ENCODE measurements at places on chromosomes 3 and 15.
A peak's percentile ranks its signal among the peaks of the same experiment; 100 is the strongest.

DNA sequence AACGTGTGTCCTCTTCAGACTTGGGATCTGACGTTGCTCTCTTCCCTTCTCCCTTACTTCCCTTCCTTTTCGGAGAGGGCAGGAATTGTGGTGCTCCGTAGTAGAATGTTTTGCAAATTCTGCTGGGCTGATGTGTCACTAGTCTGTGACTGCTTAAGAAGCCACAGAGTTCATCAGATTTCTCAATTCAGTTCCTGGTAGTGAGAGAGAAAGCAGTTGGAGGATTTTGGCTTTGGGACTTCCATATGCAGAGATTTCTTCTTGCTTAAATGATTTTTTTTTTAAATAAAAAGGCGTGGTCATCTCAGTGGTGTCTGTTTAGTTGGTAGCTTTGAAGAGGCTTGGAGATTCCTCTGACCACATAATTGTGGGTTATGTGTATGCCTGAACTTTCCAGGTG lies 10.1 kb downstream of the CEMIP start:
- DNase-seq = no peak

- DNase-seq = no peak
Observed at GRCh38 chr3:133425898-133426297, 26.0 kb downstream of the BFSP2 start.

- no peak for DNase-seq
Observed at GRCh38 chr3:195539479-195539878, 3.6 kb downstream of the PPP1R2 start.

DNA sequence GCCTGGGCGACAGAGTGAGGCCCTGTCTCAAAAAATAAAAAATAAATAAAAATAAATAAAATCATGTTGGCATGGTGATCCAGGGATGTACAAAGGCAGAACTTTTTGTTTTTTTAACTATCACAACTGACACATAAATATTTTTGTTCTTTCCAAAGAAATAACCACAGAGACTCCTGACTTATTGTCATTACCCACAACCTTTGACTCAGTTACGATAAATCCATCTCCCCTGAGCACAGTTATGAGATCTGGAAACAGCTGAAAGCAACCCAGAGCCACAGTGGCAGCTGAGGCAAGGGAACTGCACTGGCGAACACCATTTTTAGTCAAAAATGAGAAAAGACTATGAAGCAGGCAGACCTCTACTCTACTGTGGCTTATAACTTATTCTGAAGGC lies 24.0 kb downstream of the OSBPL10 start:
- no peak for DNase-seq

GRCh38 chr3:138441256-138441655 lies 6.8 kb downstream of the ESYT3 start:
- DNase-seq = no peak

DNA sequence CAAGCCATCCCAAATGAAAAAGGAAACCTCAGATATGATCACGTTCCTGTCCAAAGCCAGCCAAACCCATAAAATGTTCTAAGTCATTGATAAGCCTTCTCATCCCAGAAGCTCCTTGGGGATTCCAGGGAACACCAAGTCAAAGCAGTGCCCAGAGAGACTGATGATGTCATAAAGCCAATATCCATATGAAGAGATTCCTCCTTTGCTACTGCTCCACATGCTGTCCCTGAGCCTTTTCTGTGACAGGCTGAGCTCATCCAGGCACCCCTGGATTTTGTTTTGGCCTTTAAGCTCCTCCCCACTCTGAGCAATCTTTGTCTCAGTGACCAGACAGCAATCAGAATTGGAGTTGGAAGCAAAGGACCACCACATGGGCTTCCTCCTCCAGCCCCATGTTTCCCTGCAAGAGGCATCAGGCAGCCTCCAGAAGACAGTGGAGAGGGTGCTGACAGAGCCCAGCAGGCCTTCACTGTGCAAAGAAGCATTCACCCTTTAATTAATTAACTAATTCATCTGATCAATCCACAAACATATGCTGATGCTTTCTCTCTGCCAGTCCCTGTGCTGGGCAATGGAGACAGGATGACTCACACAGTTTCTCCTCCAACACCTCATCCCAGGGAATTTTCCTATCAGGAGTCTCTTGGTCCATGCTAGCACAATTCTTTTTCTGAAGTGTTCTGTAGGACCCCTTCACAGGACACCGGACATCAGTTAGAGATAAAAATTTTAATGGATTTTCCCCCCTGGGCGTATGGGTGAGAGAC lies 25.0 kb downstream of the MEX3B start:
- DNase-seq = no peak

DNA sequence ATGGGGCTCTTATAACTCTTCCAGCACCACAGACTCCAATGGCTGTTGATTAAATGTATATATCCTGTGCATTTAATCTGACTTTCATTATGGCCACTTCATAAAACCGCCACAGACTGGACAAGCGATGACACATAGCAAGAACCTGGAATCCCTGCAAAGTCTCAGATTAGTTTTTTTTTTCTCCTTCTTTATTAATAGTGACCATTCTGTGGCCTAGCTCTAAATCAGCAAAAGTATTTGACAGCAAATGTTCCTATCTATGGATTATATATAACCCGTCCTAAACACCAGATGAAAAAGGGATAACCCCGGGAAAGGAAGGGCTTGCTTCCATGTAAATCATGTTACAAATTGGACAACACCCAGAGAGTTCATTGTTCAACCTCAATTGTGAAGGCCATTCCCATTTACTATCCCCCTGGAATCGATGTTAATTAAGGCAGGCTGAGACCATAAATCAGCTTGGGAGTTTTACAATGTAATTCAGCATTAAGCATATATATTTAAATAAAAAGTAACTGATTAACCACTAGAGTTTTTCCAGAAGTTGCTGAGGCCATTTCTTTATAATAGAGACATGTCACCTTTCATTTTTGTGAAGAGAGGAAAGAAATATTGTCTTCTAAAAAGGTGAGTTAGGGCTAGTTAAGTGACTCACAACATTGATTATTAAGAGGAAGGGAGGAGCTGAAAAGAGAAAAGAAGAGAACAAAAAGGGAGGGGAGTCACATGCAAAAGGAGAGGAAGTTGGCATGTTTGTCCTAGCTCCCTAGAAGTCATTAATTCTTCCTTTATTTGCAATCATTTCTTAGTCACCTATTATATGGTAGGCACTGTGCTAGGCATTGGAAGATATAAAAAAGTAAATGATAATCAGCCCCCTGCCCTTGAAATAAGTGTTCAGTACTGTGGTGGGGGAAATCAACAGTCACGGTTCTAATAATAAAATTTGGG lies 26.2 kb downstream of the ALDH1A2 start:
- no peak for DNase-seq

DNA sequence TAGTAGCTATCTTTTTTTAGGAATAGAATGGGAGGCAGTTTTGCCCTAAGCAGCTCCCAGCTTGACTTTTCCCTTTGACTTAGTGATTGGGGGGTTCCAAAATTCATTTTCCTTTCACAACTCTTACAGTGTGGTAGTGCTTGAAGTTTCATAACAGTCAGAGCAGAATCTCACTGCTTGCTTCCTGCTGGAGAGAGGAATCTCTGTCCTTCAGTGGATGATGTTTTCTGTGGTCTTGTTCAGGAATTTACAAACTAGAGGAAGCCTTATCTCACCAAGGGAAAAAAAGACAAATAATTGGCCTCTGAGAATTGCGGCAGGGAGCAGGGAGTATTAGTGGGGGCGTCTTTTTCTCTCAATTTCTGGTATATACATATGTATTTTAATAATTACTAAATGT lies 326.6 kb upstream of the C2CD4B start:
- DNase-seq = no peak

- DNase-seq = no peak
Observed at GRCh38 chr3:171688002-171688401, 122.3 kb downstream of the PLD1 start.

DNA sequence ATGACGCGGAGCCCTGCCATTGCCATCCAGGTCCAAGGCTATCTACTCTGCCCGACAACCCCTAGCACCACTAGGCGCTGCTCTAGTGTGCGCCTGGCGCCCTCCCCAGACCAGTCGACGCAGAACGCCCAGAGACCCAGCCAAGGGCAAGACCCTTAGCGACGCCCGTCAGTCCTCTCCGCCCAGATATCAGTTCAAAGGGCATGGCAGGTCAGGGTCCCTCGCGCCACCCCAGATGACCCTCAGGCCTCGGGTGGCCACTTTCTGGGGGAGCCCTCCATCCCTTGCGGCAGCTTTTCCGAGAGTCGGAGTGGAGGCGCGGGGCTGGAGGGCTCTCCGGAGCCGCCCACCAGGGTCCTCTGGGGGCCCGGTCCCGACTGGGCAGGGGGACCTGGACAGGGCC lies 371 bp upstream of the CLSTN2 start:
- DNase-seq = peak; percentile 94

DNA sequence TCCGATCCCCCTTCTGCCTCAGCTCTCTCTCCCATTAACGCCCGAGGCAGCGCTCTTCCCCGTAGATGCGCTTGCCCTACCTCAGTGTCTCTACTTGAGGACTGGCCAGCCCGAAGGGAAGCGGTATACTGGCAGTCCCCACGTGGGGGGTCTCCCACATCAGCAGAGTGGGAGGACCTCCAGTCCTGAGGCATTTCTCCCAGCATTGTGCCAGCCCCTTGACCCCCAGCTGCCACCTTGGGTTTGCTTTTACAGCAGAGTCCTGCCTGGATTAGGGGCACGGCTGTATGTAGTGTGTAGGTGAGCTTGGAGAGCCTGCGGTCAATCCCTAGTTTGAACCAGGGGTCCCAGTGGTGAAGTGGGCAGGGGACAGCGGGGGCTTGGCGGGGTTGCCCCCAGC lies 767 bp downstream of the SEMA3F start:
- no peak for DNase-seq

DNA sequence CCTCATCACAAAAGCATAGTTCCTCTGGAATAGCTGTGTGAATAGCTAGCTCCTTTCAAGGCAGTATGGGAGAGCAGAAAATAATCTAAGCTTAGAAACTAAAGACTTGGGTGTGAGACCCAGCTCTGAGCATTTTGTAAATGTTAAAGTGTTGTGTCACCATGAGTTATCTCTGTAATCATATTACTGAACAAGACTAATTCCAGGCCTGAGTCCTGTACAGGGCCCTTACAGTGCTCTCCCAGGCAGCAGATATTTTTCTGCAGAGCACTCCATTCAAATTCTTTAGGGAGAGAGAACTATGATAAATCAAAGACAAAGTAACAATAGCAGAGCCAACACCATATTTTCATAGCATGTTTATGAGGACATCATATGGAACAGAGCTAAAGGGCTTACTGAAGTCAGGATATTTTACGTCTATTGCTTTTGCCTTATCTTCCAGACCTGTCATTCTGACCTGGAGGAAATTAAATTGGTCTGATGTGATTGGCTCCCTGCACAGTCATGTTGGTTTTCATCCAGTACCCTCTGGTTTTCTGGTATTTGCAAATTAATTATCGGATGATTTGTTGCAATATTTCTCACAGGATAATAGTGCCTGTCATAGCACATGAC lies 172.6 kb upstream of the PPP2R3A start:
- no peak for DNase-seq

- no peak for DNase-seq
Observed at GRCh38 chr3:192215-192929, 4.2 kb upstream of the CHL1 start.

DNA sequence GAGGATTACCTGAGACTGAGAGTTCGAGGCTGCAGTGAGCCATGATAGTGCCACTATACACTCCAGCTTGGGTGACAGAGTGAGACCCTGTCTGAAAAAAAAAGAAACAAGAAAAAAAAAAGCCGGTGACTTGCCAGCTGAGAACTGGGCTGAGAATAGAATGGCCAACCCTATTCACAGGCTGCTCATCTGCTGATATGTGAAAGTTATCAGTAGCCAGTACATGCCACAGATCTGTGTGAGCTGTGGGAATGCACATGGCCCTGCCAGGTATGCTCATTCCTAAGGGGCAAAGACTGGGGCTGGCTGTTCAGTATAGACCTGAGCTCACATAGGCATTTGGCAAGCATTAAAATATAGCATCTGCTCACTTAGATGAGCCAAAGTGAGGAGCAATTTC lies 30.9 kb downstream of the IL20RB start:
- DNase-seq = no peak

DNA sequence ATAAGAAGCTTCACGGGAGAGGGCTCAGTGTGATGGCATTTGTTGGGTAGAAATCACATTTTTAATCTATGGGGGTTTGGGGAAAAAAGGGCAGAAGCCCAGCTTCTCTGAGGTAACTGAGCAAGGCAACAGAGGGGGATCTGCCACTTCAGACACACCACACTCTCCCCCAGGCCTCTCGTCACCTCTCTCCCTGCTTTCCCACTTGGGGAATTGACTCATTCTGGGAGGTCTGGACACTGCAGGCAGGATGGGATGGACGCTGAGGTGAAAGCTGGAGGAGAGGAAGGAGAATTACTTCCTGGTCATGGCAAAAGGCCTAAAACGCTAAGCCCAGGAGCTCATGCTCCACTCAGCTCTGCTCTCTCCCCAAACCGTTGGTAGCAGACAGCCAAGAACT lies 33.2 kb downstream of the MYO5C start:
- peak; percentile 63 for DNase-seq

DNA sequence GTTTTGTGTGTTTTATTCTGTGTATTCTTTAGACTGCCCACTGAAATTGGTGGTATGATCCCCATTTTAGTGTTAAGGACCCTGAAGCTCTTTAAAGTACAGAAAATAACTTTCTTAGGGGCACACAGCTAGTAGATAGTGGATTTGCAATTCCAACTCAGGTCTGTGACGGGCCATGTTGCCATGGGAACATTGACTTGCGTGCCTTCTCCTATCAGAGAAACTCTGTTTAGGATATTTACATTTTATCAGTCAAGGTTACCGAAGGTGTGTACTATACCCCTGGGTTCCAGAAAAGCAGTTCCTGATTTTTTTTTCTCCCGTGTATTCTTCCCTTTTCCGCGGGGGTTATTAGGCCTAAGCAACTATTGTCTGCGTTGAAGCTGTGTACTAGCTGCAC lies 19.4 kb downstream of the MYZAP start:
- peak; percentile 13 for DNase-seq

DNA sequence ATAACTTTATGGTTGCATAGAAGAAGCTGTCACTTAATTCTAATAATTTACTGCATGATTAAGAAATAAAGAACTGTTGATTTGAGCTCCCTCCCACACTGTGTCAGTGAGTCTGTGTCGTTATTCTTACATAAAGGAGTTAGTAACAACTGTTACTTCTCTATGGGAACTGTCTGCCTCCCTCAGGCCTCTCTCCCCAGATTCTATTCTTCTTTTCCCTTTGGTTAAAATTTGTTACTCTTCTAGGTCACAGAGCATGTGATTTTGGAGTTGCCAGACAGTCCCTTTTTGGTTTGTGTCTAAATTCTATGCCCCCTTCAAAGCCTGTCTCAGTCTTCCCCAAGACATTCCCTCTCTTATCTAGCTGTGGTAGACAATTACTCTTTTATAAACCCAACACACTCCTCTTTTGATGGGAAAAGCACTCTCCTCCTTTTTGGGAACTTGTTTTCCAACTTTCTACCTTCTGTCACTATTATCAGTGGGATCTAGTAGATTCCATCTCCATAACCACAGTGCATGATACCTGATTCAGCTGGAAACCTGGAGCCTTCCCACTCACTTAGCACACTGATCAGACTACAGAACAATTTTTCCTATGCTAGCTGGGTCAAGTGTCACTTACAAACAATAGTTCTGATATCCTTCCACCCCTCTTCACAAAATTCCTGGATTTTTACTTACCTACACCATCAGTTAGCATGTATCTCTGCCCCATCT lies 422.1 kb upstream of the TGFBR2 start:
- peak; percentile 67 for DNase-seq

- DNase-seq = no peak
Observed at GRCh38 chr3:16132928-16133327, 41.6 kb upstream of the GALNT15 start.

GRCh38 chr15:90004252-90004651 lies 3.1 kb downstream of the ZNF710 start:
- DNase-seq = peak; percentile 91

- no peak for DNase-seq
Observed at GRCh38 chr3:187667526-187667925, 2.7 kb downstream of the SST start.

GRCh38 chr3:197425485-197426120 lies 127.2 kb upstream of the DLG1 start:
- no peak for DNase-seq

Measured in islet precursor cell (in vitro differentiated cells).